Femur (tissue), 1 donor: ENCODE measurements at places on chromosomes 3 and 15.
A peak's percentile ranks its signal among the peaks of the same experiment; 100 is the strongest.

DNA sequence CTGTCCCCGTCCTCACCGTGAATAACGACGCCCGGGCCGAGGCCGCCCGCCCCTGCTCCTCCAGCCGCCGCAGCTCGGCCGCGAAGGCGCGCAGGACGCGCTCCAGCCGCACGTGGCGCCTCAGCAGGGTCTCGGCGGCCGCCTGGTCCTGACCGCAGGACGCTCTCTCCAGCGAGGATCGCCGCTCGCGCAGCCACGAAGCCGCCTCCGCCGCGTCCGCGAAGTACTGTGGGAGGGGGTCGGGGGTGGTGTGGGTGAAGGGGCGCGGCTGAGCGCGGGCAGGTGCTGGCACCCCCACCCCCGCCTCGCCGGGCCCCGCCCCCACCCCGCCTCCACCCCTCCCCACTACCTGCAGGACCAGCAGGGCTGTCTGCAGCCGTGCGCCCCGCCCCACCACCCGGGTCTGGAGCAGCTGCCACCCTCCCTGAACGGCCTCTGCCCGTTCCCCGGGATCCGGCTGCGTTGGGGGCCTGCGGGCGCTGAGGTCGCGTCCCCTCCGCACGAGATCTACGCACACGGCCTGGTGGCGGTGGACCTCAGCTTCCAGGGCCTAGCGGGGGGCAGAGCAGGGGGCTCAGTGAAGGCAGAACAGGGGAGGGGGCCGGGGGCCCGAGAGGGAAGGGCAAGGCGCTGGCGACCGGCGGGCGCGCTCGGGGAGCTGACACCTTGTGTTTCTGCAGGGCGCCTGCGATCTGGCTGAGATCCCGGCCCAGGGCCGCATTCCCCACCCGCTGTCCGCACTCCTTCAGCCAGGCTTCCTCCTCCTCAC is 11.7 kb downstream of the SPTBN5 start:
- peak; percentile 42 for DNase-seq

DNA sequence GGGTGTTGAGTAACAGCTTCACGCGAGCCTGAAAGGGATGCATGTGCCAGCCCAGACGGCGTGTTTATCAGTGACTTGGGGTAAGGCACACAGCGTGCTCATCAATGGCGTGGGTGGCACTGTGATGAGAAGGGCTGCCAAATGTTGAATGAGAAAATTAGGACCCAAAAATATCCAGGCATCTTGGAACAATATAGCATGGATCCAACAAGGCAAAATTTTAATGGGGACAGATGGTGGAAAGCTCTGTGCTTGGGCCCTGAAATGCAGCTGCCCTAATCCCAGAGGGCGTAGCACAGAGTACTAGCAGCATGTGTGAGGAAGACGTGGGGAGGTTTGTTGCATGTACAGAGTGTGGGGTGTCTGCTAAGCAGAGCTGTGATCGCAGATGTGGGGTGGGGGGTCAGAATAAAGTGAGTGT is 48.9 kb downstream of the SSUH2 start:
- peak; percentile 45 for DNase-seq

DNA sequence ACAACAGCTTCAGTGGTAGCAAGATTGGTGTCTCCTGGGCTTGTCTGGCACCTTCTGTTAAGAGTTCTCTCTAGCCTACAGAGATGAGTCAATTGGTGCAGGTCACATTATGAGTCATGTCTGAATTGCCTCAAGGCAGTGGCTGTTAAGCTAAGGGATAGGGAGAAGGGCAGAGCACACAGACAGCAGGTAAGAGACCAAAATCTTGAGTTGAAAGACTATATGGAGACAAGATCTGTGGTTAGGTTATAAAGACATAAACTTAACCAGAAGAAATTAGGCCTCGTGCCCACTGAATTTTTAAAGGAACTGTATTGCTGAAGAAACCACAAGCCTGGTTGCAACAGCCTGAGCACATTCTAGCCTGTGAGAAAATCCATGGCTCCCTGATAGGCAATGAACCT is 19.2 kb upstream of the KPNA1 start:
- no peak for DNase-seq

GRCh38 chr15:39381517-39381916 is 199.4 kb upstream of the THBS1 start:
- no peak for DNase-seq

DNA sequence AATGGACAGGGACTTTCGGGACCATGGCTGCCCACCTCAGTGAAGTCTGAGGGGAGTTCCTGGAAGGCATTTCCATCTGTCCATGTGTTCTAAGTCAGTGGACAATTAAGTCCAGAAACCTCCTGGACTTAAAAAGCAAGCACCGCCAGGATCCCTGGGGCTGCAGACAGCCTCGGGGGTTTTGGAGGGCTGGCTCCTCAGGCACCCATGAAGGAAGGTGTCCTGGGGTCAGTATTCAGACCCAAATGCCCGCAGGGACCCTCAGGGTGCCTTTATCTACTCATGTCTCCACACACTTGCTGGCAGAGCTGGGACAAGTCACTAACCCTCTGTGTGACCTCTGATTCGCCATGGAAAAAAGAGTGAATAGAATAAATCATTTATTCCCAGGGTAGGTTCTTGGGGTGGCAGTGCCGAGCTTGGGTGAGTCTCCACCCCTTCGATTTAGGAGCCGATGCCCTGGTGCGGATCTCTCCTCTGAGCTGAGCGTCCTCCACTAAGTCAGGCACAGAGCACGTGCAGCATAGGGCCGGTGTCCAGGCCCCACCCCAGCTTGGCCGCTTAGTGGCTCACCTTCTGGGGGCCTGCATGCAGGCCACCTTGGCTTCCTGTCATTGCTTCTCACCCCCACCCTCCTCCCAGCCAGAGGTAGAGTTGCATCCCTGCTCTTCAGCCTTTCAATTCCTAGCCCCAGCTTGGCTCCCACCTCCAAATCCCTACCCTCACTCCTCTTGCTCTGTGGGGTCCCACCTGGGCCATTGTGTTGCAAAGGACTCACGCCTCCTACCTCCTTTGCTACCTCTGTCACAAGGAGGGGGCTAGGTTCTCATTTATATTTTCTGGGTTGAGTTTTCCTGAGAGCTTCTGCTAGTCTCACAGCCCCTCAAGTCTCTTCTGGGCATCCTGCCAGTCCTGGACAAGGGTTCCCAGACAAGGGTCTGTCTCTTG is 19.9 kb downstream of the SLC6A6 start:
- no peak for DNase-seq

DNA sequence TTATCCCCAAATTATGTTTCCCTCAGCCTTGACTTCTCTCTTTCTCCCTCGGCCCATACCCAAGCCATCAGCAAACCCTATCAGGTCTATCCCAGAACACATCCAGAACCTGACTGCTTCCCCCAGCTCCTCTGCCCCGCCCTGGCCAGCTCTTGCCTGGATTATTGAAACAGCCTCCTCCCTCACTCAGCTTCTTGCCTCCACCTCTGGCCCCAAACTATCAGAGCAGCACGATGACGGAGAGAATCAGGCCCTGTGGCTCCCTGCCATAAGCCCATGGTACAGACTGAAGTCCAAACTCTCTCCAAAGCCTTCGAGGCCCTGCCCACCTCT is 105.3 kb upstream of the LINGO1 start:
- DNase-seq: no peak

GRCh38 chr3:172607305-172608121 is 84.3 kb upstream of the TNFSF10 start:
- DNase-seq: peak; percentile 75

- no peak for DNase-seq
These were observed 1.6 kb downstream of the FAM131A start for GRCh38 chr3:184339001-184339400.

- no peak for DNase-seq
These were observed 5.1 kb upstream of the NEDD4 start for GRCh38 chr15:55998478-55998877.

DNA sequence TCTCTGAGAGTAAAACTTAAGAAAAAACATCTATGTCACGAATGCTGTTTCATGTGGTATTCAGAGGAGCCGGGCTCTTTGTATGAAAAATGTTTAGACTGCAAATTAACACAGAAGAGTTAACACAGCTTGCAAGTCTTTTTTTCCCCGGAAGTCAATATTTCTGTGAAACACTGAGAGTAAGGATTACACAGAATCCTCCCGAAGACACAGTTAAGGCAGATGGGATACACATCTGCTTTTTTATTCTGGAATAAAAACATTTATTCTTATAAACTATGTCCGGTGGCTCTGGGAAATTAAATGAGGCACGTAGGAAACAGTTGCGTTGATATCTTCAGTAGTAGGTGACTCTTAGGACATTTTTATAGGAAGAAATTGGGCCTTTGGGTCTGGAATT is 180.6 kb downstream of the PTPRG start:
- DNase-seq: no peak

DNA sequence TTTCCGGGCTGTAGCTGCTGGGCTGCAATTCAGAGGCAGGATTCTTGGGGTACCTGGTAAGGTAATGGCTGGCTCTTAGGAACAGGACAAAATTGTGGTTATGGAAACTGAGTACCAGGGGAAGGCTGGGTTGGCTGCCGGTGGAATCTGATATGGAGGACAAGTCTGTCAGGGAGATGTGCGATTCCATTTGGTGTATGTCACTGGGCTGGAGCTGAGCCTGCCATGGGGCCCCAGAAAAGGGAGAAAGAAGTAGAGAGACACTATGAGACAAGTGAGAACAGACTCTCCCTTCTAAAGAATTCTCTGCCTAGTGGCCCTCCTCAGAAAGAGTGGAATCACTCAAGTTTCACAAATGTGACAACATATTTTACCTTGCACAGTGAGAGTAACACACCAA is 368.2 kb upstream of the ROPN1 start:
- peak; percentile 54 for DNase-seq

- peak; percentile 74 for DNase-seq
These were observed 177.5 kb downstream of the RORA start for GRCh38 chr15:61051569-61052031.

- no peak for DNase-seq
These were observed 12.5 kb downstream of the EID1 start for GRCh38 chr15:48890375-48890972.

- peak; percentile 36 for DNase-seq
These were observed 999 bp downstream of the ZNF280D start for GRCh38 chr15:56732135-56732885.

DNA sequence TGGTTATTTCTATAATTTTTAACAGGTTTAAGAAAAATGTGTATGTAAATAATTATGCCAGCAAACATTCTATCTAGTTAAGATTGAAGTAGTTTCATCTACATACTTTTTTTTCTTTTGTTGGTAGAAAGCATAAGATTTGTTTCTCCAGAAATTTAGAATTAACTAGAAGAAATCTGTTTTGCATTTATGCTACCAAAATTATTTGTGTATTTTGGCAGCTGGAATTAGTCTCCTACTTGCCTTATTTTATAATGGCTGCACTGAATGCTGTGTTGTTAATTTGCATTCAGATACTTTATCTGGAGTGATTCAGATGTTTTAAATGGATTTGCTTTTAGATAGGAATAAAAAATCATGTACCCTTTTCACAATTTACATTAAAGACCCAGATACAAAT is 100.2 kb upstream of the NAALADL2 start:
- no peak for DNase-seq

DNA sequence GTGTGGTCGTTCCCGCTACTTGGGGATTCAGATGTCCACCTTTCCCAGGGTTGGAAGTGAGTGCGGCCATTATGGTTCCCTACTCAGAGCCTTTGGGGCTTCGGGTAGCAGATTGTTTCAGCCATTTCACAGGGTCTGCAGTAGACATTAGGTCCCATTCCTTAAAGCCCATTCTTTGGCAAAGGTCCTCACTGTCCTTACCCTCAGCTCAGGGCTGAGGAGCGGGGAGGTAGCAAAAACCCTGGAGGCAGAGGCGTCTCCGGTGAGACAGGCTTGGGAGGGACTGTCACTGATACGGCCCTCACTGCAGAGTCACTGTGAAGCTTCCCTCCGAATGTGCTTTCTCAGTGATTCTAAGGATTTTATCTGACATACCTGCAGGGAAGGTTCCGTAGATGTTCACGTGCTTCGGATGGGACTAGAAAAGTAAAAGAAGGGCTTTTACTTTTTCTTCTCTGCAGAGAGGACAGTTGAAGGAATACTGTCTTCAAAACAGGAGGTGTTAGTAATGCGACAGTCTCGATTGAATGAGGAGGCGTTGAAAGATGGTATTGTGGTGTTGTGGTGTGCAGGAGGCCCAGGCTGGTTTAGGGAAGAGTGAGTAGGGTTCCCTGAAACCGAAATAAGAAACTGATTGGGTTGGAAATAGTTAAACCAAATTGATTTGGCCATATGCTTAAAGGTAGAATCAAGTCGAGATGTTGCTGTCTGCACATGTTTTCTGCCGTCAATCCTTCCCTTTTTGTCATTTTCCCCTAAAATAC is 630 bp downstream of the ATP6V1A start:
- no peak for DNase-seq

GRCh38 chr3:194278186-194278845 is 72.8 kb downstream of the CPN2 start:
- DNase-seq: peak; percentile 28

DNA sequence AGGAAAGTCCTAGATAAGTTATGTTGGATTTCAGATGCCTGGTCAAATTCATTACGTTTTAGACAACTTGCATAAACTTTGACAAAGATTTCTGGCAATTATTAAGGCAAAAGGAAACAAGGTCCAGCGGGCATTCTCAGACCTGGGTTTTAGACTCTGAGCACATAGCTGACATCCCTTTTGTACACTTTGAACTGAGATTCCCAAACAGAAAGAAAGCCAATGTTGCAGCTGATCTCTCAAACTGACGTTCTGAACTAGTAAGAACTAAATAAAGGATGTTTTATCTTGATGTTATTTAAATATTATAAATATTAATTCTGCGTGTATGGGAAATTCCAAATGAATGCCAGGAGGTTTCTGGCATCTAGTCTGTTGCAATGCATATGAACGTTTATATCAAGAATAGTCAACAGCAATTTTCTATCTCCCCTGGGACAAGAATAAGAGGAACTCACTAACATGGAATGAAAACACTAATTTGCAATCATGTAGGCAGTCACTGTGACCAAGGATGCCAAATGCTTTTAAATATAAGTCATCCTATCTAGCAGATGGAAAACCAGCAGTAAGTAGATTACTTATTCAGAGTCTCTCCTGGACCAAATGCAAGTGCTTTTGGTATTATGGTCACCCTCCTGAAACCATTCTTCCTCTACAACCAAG is 202.1 kb downstream of the GREM1 start:
- DNase-seq: no peak
